ENCODE measurements at places on chromosomes 4 and X. TPM values are rescaled to one million over a fixed set of nuclear protein-coding genes. Genes with fewer than 3 reads are reported as not detected.

DNA sequence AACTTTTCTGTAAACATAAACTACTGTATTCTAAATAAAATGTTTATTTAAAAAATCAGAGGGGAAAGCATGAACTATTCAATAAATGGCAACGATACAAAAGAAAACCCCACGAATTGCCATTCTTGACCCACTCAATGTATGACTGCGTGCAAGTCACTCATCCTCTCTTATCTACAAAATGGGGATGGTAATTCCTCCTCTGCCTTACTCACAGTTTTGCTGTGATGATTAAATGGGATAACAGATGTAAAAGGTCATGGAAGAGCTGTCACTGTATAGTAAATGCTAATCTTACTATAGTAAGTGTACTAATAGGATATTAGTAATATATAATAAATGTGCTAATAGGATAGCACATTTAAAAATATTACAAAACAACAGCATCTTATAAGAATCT lies 173.4 kb downstream of the SCFD2 start:
- DNase-seq, result no peak

DNA sequence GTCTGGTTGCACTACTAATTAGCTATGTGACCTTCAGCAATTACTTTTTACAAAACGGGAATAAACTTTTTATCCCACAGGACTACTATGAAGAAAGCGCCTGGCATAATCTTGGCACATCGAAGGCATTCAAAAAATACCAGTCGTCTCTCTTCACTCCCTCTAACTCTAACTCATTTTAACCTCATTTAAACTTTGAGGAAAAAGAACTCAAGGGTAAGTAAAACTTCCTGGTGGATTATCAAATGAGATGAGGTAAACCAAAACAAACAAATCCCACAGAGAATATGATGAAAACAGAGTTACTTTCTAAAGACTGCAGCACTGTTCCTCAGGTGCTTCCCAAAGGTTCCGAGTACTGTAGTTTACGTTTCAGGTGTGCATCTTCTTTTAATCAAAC lies 66.9 kb downstream of the SH3RF1 start:
- no peak for DNase-seq

DNA sequence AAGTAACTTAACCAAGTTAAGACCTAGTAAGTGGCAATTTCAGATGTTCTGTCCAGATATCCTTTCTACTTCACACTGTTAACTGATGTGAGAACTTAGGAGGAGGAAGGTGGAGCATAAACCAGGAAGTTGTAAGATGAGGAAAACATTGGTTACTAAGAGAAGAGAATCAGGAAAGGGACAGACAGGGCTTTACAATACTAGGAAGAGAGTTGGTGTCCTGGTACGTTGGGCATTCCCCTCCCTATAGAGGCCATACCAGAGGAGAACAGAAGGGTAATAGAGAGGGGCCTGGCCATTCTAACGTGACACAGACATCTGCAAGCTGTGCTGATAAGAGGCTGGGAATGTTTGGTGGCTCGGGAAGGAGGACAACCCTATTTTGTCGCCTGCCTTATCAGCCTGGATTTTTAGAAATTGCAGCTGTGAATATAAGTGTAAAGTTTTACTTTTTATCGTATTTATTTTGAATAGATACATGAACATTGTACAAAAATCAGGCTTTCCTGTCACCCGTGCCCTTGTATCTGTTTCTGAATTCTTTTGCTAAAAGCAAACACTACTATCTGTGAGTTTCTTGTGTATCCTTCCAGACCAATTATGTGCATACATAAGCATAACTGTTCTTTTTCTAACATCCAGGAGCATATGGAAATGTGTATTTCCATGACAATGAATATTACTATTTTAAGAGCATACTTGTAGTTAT lies 53.5 kb upstream of the HPRT1 start:
- no peak for DNase-seq

- no peak for DNase-seq
These were observed 34.1 kb downstream of the YIPF6 start for GRCh38 chrX:68532831-68533533.

DNA sequence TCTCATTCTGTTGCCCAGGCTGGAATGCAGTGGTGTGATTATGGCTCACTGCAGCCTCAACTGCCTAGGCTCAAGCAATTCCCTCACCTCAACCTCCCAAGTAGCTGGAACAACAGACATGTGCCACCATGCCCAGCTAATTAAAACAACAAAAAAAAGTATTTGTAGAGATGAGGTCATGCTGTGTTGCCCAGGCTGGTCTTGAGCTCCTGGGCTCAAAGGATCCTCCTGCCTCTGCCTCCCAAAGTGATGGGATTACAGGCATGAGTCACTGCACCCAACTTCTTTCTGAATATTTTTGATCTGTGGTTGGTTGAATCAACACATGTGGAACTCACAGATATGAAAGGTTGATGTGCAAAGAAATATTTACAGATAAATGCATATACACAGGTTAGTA lies 18.5 kb upstream of the SEPTIN11 start:
- DNase-seq, result no peak

- DNase-seq, result no peak
These were observed 136.0 kb downstream of the UGT8 start for GRCh38 chr4:114734594-114734993.

- no peak for DNase-seq
These were observed 24.9 kb downstream of the EFNB1 start for GRCh38 chrX:68853665-68854251.

- DNase-seq, result peak; percentile 89
These were observed 190.7 kb downstream of the OR13H1 start for GRCh38 chrX:131734621-131735020.

- no peak for DNase-seq
These were observed 76.7 kb downstream of the SLC4A4 start for GRCh38 chr4:71415491-71415890.

DNA sequence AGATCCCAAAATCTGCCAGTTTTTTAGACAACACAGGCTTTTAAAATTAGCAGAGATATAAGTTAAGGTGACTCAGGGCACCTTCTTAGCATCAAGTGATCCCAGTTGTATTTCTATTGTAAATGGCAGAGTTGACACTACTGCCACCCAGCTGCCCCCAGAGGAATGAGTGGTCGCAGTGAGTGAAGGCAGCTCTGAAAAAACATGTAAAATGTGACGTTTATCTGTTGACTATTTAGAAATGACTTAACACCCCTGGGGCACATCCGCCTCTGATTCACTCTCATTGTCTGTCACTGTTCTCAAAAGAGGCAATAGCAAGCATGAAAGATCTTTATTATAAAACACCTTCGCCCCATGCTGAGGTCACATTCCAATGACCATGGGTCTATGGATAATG lies 592.4 kb downstream of the ACTRT1 start:
- DNase-seq, result no peak

- DNase-seq, result no peak
These were observed 174.2 kb downstream of the NHS start for GRCh38 chrX:17549107-17549651.

DNA sequence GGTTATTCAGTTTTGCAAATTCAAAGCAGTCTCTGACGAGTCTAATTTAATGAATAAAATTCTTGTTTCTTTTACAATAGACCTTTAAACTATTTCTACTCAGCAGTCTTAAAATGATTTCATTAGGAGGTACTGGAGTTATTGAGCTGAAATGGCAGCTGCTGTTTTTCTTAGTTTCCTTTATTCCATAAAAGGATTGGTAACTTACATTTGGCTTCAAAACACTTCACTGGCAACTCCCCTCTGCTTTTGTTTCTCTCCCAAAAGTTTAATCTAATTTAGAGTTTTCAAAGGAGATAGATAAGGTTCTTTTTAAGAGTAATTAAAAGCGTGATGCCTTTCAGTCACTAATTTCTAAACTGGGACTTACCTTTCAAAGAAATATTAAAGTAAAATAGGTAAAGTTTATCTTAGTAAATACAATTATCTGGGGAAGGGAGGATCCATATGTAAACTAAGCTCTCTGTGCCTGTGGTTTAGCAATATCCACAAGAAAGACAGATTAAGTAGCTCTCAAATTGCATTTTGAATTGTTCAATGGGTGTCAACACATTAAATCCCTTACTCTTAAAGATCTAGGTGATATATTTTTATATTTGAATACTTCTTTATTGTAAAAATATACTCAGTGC lies 17.1 kb upstream of the PCDH10 start:
- DNase-seq, result no peak

- DNase-seq, result no peak
These were observed 612.4 kb upstream of the ZFP42 start for GRCh38 chr4:187383181-187383580.

- peak; percentile 61 for DNase-seq
These were observed at the start of gene BANK1 for GRCh38 chr4:101790521-101791181. TSS of gene BANK1 (plus strand) at chr4:101790730. CDS start at chr4:101790881, 151 bp downstream.

GRCh38 chr4:37471093-37471492 lies 215.1 kb downstream of the RELL1 start:
- no peak for DNase-seq

- DNase-seq, result no peak
These were observed 32.9 kb downstream of the ZFYVE28 start for GRCh38 chr4:2385516-2385915.

- no peak for DNase-seq
These were observed 157.3 kb downstream of the GBA3 start for GRCh38 chr4:22850055-22850454.

- DNase-seq, result no peak
These were observed 271.7 kb upstream of the LDB2 start for GRCh38 chr4:17170131-17170530.

- peak; percentile 87 for DNase-seq
These were observed 2.5 kb upstream of the PDGFRA start for GRCh38 chr4:54226404-54227255.

GRCh38 chr4:26459054-26459755 lies 31.1 kb downstream of the CCKAR start:
- no peak for DNase-seq

GRCh38 chr4:10461091-10461849 lies 4.0 kb upstream of the ZNF518B start:
- DNase-seq, result no peak

- peak; percentile 64 for DNase-seq
These were observed 519.5 kb downstream of the BCOR start for GRCh38 chrX:39577985-39578869.

- no peak for DNase-seq
These were observed 52.4 kb upstream of the TSPAN5 start for GRCh38 chr4:98710831-98711230.

DNA sequence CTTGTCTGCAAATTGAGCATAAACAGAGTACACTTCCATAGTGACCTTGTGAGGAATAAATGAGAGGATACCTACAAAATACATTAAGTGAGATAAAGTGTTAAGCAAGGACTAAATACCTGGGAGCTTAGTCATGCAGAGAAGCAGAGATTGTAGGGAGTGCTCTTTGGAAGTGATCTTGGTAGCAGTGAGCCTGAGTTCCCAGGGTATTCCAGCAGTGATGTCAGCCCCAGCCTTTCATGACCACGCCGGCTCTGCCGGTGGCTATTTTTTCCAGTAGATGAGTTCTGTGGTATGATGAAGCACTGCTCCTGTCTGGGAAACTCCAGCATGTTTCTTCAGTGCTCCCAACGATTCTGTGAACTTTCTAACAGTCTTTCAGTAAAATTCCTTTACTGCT lies 391.5 kb upstream of the IGFBP7 start:
- DNase-seq, result no peak

DNA sequence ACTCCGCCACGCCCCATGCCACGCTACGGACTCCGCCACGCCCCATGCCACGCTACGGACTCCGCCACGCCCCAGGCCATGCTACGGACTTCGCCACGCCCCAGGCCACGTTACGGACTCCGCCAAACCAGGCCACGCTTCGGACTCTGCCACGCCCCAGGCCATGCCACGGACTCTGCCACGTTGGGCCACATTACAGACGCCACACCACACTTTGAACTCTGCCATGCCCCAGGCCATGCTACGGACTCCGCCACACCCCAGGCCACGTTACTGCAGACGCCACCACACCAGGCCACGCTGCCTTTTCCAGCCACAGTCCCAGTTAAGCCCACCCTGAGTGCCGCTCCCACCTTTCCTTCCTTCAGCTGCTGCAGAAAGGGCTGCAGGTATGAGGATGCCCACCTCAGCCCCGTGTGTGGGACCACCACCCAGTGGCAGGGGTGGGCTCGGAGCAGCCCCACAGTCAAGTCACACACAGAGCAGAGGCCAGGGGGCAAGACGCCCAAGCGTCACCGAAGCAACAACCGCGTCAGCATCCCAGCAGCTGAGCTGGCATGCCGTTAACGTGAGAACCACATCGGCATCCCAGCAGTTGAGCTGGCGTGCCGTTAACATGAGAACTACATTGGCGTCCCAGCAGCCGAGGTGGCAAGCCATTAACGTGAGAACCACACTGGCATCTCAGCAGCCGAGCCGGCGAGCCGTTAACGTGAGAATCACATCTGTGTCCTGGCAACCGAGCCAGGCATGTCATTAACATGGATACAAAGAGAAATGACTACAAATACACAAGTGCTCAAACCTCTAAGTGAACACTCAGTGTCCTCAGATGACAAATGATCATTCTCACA lies 26.4 kb downstream of the GAK start:
- no peak for DNase-seq

DNA sequence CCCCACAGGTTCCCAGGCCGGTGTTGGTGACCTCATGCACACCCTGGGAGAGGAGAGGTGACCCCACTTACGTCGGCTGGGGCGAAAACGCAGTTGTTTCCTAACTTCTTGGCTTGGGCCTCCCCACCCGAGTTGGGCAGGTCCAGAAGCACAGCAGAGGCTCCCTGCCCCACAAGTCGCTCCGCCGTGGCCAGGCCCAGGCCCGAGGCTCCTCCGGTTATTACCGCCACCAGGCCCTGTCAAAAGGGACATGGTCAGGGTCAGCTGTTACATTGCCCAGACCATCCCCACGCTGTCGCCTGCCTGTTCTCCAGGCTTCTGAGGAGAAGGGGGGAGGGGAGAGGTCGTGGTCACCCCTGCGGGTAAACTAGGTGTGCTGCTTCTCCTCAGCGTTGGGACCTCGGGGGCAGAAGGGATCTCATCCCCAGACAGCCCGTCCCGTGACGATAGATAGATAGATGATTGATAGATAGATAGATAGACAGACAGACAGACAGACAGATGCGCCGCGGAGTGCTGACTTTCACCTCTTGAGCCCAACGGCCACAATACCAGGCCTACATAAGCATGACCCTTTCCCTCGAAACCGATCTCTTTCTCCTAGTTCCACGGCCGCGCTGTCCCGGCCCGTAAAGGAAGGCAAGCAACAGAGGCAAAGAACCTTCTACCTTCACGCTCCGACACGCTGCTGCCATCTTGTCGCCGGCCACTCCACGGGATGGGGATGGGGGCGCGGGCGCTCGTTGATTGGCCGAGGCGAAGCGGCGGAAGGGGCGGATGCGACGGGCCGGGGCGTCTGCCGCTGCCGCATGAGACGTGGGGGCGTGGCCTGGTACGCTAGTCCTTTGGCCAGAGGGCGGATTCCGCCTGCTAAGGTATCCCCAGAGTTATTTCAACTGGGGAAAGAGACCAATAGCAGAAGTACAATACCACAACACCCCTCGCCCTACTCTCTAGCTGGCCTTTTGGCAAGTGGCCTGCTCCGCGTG lies at the start of gene HSD17B10:
HSD17B10 (minus strand) TSS at position 720 of the 989 bp plus-strand sequence; CDS start at position 695, 25 bp downstream.
- DNase-seq, result peak; percentile 93

Gene RS1
- total RNA-seq, result not detected

Gene BEX1
- total RNA-seq, result 1.7 TPM

Gene FAM53A
- 1.9 TPM for total RNA-seq

Gene SORBS2
- 101 TPM for total RNA-seq

Gene SPATA18
- total RNA-seq, result 10.8 TPM

Gene CXorf49
- not detected for total RNA-seq

Gene NPNT
- total RNA-seq, result 39.4 TPM

Gene RNF150
- total RNA-seq, result 13.2 TPM

Gene CETN2
- total RNA-seq, result 25.0 TPM

Gene SYTL5
- total RNA-seq, result not detected

Gene ANK2
- total RNA-seq, result 121 TPM

Gene MAGEA2
- not detected for total RNA-seq

Data from sciatic nerve (tissue), 2 donors.